ENCODE measurements at places on chromosomes 1 and 21.

- no peaks in the 10 kb centered on the region for H3K36me3 ChIP-seq
- H3K27ac ChIP-seq, result no peak overlapping the region
- no peaks in the 10 kb centered on the region for H3K27me3 ChIP-seq
- no peak for DNase-seq
- no peak overlapping the region for H3K4me3 ChIP-seq
- no peaks in the 10 kb centered on the region for H3K4me1 ChIP-seq
Measured at GRCh38 chr1:14842361-14842760, 243.9 kb downstream of the KAZN start.

- H3K27ac ChIP-seq, result no peak overlapping the region
- H3K4me3 ChIP-seq, result no peak overlapping the region
- no peaks in the 10 kb centered on the region for H3K27me3 ChIP-seq
- DNase-seq, result no peak
- no peaks in the 10 kb centered on the region for H3K4me1 ChIP-seq
- no peaks in the 10 kb centered on the region for H3K36me3 ChIP-seq
Measured at GRCh38 chr1:59455206-59455605, 158.3 kb downstream of the FGGY start.

GRCh38 chr1:55304229-55304740 lies 89.1 kb upstream of the USP24 start:
- H3K27me3 ChIP-seq, result peaks cover 13% of the 10 kb centered on the region
- H3K4me3 ChIP-seq, result no peak overlapping the region
- no peak overlapping the region for H3K27ac ChIP-seq
- DNase-seq, result no peak
- H3K4me1 ChIP-seq, result peaks cover 2% of the 10 kb centered on the region
- H3K36me3 ChIP-seq, result no peaks in the 10 kb centered on the region

DNA sequence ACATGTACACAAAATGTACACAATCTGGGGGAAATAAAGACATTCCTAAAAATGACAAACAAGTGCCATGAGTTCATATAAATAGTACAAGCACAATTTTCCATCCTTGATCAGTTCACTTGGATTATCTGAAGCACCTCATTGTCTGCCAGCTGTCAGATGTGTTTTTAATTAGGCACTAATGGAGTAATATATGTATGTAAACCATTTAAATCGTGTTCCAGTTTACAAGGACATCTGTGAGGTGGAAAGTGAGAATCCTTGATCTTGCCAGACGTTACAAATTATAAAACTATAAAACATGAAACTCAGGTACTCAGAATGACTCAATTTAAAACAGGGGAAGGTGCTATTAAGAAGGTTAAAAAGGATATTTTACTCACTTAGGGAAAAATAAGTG lies 1312.2 kb downstream of the PLA2G4A start:
- no peak overlapping the region for H3K4me3 ChIP-seq
- no peaks in the 10 kb centered on the region for H3K36me3 ChIP-seq
- H3K27ac ChIP-seq, result no peak overlapping the region
- H3K27me3 ChIP-seq, result no peaks in the 10 kb centered on the region

GRCh38 chr1:182890927-182891610 lies 51.9 kb downstream of the DHX9 start:
- peak overlapping the region; percentile 2 for H3K27ac ChIP-seq
- H3K27me3 ChIP-seq, result peaks cover 7% of the 10 kb centered on the region
- H3K36me3 ChIP-seq, result peaks cover 47% of the 10 kb centered on the region
- H3K4me1 ChIP-seq, result peaks cover 21% of the 10 kb centered on the region

DNA sequence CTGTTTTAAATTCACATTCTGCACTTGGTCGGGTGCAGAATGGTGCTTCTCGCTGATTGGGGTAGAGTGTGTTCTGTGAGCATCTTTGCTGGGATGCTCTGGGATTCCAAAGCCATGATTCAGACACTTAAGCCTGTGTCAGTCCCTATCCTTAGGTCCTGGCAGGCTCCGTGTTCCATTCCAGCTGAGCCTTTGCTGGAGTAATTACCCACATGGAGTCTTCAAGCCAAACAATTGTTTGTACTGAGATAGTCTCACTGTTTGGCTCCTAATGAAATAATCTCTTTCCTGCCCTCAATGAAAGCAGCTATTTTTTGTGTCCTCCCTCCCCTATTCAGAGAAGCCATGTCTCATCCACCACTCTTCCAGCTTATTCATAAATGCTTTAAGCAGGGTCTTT lies 18.7 kb downstream of the SMAP2 start:
- DNase-seq, result no peak
- H3K4me3 ChIP-seq, result peak overlapping the region; percentile 87
- peaks cover 52% of the 10 kb centered on the region for H3K36me3 ChIP-seq
- H3K27ac ChIP-seq, result peak overlapping the region; percentile 69
- peaks cover 78% of the 10 kb centered on the region for H3K4me1 ChIP-seq

- H3K4me1 ChIP-seq, result no peaks in the 10 kb centered on the region
- H3K4me3 ChIP-seq, result no peak overlapping the region
- H3K27me3 ChIP-seq, result no peaks in the 10 kb centered on the region
- H3K36me3 ChIP-seq, result no peaks in the 10 kb centered on the region
- no peak overlapping the region for H3K27ac ChIP-seq
- no peak for DNase-seq
Measured at GRCh38 chr1:75539230-75540116, 71.4 kb downstream of the SLC44A5 start.

DNA sequence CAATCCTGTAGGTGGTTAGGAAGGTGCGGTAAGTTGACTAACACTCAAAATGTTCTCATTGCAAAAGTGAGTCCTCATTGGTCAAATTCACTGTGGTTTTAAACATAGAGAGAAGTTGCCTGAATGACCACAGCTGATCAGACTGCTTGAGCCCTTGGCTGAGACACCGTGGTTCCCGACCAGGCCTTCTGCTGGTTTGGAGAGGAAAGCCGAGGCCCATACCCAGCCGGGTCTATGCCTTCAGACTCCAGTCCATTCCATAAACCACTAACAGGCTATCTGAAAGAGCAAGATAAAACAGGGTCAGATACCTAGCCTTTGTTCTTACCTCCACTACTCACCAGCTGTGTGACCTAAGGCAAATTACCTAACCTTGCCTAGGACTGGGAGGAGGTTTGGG lies 133.9 kb downstream of the LMX1A start:
- no peaks in the 10 kb centered on the region for H3K4me1 ChIP-seq
- H3K4me3 ChIP-seq, result no peak overlapping the region
- no peaks in the 10 kb centered on the region for H3K36me3 ChIP-seq
- no peak overlapping the region for H3K27ac ChIP-seq

- no peaks in the 10 kb centered on the region for H3K4me1 ChIP-seq
- no peaks in the 10 kb centered on the region for H3K27me3 ChIP-seq
- H3K4me3 ChIP-seq, result no peak overlapping the region
- H3K27ac ChIP-seq, result no peak overlapping the region
Measured at GRCh38 chr1:188062456-188062855, 1233.7 kb downstream of the PLA2G4A start.

DNA sequence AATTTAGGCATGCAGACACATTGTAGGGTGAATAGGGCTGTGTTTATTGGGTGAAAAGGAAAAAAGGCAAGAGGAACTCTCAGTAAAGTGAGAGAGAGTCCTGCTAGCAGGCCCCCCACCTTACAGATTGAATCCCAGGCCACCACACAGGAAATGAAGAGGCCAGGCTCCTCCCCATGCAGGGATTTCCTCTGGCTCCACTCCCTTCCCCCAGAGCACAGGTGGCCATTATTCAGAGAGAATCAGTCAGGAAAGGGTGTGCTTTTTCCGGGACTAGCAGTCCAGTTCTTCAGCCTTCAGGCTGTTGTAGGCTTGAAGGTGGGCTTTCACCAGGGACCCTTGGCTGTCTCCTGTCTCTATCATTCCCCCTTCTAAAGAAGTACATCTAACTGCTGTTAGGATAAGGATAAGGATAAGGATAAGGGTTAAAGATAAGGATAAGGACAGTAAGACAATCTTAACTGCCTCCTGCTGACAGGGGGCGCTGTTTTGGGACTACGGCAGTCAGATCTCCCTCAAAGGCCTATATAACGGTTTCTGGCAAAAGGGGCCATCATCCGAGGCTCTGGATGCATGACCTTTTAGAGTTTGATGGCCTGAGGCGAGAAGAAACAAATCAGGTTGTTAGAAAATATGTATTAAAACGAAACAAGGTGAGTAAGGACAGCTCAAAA lies 26.3 kb downstream of the ZNF648 start:
- no peaks in the 10 kb centered on the region for H3K27me3 ChIP-seq
- no peaks in the 10 kb centered on the region for H3K36me3 ChIP-seq
- H3K4me1 ChIP-seq, result peaks cover 14% of the 10 kb centered on the region
- H3K27ac ChIP-seq, result no peak overlapping the region
- no peak overlapping the region for H3K4me3 ChIP-seq

DNA sequence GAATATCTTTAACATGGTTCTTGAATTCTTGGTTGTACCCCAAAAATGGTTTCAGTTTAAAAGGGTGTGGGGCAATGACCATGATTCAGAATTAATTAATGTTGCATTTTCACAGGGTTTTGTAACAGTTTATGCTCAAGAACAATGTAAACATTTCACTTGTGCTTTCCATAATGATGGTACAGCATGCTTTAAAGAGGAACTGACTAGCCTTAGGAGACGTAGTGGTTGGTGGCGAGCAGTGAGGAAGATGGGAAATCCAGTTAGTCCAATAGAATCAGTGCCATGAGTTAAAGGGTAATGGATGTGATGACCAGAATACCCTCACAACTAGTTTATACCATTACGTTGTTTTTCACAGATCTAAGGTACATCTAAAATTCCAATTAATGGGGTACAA lies 138.0 kb downstream of the HS2ST1 start:
- no peak overlapping the region for H3K27ac ChIP-seq
- H3K4me3 ChIP-seq, result no peak overlapping the region
- peaks cover 2% of the 10 kb centered on the region for H3K4me1 ChIP-seq
- no peaks in the 10 kb centered on the region for H3K27me3 ChIP-seq
- no peak for DNase-seq

DNA sequence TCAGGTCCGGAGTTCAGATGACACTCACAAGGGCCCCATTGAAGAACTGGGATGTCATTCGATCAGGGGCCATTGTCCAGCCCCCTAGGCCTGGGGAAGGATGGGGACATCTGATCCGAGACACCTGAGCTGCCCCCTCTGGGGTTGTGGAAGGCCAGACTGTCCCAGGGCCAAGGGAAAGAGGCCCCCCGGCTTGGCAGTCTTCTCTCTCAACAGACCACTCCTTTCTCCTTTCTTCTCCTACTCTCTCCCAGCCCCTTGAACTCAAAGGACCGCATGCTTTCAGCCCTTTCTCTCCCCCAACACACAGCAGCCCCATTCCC lies 1.1 kb downstream of the S100A1 start:
- peak overlapping the region; percentile 21 for H3K27ac ChIP-seq
- H3K27me3 ChIP-seq, result no peaks in the 10 kb centered on the region
- H3K4me3 ChIP-seq, result no peak overlapping the region
- H3K36me3 ChIP-seq, result peaks cover 6% of the 10 kb centered on the region

- H3K36me3 ChIP-seq, result no peaks in the 10 kb centered on the region
- no peaks in the 10 kb centered on the region for H3K4me1 ChIP-seq
- H3K4me3 ChIP-seq, result no peak overlapping the region
- H3K27me3 ChIP-seq, result no peaks in the 10 kb centered on the region
Measured at GRCh38 chr1:222920169-222920568, 105.3 kb downstream of the DISP1 start.

DNA sequence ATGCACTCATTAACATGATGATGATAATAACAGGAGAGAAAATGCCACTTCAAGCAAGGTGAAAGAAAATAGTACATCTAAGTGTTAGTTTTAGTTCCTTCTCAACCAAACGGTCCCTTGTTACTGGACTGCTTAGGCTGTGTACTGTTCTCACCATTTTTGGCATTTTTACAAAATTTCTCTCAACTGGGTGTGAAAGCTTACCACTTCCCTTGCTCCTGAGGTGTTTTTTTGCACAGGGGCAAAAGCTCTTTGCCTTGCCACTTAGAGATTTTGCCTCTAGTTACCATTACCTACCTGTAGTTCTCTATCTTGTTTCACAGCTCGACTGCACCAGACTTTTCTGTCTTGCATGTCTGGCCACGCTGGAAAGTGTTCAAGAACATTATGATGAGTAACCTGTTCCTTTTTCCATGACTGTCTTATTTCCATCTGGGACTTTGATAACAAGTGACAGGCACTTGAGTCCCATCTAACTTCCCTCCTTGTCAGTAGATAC lies 10.7 kb downstream of the NEK7 start:
- peak; percentile 74 for DNase-seq
- peak overlapping the region; percentile 73 for H3K4me3 ChIP-seq
- H3K36me3 ChIP-seq, result peaks cover 11% of the 10 kb centered on the region
- H3K27ac ChIP-seq, result peak overlapping the region; percentile 94

GRCh38 chr1:156908541-156908940 lies 11.9 kb upstream of the LRRC71 start:
- H3K4me1 ChIP-seq, result peaks cover 11% of the 10 kb centered on the region
- H3K4me3 ChIP-seq, result no peak overlapping the region
- H3K27me3 ChIP-seq, result peaks cover 10% of the 10 kb centered on the region
- no peaks in the 10 kb centered on the region for H3K36me3 ChIP-seq
- H3K27ac ChIP-seq, result no peak overlapping the region
- no peak for DNase-seq

GRCh38 chr1:43316738-43317520 lies 16.1 kb downstream of the TIE1 start:
- no peak for DNase-seq
- peaks cover 7% of the 10 kb centered on the region for H3K4me1 ChIP-seq
- H3K4me3 ChIP-seq, result no peak overlapping the region
- no peak overlapping the region for H3K27ac ChIP-seq
- H3K36me3 ChIP-seq, result no peaks in the 10 kb centered on the region

DNA sequence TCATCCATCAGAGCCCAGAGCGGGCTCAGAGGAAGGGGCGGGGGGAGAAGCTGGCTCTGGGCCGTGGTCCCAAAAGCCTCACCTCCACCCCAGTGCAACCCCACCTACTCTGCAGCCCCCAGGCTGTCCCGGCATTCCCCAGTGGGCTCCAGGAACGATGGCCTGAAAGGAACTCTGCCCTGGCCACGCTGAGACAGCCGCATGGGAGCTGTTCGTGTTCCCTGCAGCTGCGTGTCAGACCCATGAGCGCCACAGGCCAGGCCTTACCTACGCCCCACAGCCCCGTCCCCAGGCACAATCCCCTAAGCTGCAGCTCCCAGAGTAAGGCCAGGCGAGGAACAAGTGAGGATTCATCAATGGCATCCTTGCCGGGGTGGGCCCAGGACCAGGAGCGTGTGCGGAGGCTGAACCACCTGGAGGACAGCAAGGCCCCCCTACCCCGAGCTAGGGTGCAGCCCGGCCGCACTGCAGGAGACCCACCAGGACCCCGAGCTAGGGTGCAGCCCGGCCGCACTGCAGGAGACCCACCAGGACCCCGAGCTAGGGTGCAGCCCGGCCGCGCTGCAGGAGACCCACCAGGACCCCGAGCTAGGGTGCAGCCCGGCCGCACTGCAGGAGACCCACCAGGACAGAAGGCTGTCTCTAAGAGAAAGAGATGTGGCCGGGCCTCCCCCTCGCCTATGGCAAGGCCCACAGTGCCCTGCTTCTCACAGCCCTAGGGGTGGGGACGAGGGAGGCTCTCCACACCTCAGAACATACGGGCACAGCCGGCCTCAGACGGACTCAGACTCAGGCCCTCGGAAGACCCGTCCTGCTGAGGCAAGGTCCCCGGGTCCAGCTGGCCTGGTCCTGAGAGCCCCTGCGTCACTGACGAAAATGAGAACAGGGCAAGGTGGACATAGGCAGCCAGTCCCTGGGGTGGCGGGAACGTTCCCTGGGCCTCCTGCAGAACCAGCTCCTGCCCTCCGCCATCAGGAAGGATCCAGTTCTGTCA lies 26.5 kb upstream of the ARHGEF16 start:
- no peaks in the 10 kb centered on the region for H3K4me1 ChIP-seq
- no peak overlapping the region for H3K4me3 ChIP-seq
- no peak for DNase-seq
- H3K27ac ChIP-seq, result no peak overlapping the region
